Naive thymus-derived CD4-positive, alpha-beta T cell (primary cell): ENCODE measurements at places on chromosomes 1 and 21.

GRCh38 chr1:5891736-5892135 lies 100.5 kb downstream of the NPHP4 start:
- DNase-seq = no peak

DNA sequence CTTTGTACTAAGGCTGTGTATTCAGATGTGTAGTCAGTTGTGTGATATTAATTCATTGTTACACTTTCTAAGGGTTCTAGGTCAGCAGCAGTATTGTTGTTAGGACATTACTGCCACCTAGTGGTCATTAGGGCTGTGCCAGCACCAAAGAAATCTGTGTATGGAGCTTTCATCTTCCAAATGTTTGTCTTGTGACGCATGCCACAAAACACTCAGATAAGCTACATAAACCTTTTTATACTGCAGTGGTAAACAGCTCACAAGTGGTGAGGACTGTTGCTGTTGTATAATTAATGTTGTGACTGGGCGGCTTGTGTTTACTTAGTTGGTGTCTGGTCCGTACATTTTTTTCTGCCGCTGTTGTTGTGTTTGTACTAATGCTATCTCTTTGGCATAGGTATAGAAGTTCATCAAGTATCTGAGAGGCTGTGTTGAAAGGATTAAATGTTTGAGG lies 51.7 kb downstream of the S1PR1 start:
- DNase-seq = peak; percentile 79

DNA sequence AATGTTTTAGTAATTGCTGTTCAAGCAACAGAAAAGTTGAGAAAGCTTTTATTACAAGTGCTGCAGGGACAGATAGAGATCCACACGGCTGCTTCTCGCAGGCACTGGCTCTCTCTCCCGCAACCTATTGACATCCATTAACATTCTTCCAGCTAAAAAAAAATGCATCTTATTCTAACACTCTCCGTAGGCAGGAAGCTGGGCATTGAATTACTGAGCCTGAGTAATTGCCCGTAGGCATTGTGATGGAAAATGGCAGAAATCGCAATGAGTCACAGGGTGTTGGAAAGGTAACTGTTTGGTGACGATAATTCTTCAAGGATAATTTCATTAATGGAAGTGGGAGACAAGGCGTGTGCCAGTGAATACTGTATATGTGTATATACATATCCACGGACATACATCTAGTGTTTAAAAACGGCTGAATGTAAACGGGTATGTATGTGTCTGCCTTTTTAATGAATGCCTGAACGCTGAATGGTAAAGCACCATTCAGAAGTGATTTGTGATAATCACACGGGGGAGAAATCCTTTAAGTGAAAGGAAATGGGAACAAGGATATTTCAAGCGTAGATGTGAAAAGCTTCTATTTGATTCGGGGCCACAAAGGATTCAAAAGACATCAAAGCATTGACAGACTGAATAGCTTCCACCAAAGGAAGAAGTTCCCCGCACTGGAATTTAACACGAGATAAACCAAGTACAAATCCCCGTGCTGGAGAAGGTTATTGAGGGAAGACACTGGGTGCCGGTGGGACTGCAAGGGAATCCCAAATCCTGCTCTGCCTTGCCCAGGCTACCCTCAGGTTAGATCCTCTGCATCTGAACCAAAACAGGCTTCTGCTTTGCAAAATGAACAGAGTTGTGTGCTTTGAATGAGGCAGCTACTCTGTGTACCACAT lies 567.2 kb downstream of the NPHP4 start:
- DNase-seq = no peak

DNA sequence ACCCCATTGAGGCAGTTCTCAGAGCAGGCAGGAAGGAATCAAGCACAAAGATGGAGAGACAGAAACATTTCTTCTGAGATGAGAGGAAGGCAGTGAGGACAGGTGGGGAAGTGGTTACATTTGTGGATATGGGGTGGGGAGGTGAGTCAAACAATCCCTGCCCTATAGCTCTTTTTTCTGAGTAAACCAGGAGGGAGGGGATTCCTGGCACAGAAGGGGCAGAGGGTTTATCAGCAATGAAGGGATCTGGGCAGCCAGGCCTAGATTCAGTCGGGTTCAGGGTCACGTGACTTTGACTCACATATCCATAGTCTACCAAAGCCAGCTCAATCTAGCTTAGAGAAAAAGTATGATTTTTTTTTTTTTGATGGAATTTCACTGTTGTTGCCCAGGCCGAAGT lies 15.7 kb upstream of the PHC2 start:
- DNase-seq = no peak

- no peak for DNase-seq
These were observed 66.0 kb downstream of the TGFB2 start for GRCh38 chr1:218411101-218411500.

DNA sequence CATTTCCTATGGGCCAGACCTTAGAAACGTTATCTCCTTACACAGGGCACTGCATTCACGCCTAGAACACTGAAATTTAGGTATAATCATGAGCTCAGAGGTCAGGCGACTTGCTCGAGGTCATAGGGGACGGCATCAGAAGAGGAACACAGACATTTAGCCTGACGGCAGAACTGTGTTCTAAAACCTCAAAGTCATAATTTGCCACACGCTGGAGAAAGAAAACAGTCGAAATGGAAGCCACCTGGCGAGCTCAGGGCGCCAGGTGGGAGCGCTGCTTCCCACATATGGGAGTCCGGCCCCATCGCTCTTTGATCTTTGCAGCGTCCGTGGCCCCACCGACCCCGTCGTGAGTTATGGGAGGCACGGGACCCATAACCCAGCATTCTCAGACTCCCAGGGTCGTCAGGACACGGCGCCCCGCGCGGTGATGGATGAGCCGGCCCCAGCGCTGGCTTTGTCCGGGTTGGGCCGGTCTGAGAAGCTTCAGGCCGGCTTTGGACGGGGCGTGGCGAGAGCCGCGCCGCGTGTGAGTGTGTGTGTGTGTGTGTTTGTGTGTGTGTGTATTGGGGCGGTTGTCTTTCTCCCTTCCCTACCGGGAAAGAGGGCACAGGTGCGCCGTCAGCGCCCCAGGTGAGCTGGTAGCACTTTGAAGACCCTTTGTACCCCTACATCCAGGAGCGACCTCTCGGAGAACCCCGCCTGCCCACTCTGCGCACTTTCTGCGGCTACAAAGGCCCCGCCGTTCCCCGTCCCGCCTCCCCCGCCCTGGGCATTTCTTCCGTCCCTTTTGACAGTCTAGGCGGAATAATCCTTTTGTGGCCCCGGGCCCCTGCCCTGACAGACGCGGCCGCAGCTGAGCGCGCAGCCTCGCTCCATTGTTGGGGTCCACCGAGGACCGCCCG lies 861 bp upstream of the DRAXIN start:
- DNase-seq = no peak

DNA sequence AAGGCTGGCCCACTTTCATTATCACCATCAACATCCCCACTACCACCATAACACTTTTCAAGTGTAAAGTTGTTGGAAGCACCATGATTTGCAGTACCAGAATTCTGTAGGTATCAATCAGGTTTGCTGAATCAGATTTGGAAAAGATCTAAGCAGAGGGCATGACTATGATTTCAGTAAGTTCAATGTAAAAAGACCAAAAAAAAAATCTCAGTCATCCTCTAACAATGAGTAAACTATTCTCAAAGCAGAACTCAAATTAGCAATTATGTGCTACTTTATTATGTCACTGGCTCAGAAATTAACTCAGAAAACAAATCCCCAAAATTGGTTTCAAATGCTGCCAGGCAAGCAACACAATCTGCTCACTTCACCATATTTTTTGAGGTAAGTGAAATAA lies 187.8 kb upstream of the HP1BP3 start:
- DNase-seq = no peak

- DNase-seq = no peak
These were observed 40.8 kb upstream of the ACOT11 start for GRCh38 chr1:54507033-54507870.

DNA sequence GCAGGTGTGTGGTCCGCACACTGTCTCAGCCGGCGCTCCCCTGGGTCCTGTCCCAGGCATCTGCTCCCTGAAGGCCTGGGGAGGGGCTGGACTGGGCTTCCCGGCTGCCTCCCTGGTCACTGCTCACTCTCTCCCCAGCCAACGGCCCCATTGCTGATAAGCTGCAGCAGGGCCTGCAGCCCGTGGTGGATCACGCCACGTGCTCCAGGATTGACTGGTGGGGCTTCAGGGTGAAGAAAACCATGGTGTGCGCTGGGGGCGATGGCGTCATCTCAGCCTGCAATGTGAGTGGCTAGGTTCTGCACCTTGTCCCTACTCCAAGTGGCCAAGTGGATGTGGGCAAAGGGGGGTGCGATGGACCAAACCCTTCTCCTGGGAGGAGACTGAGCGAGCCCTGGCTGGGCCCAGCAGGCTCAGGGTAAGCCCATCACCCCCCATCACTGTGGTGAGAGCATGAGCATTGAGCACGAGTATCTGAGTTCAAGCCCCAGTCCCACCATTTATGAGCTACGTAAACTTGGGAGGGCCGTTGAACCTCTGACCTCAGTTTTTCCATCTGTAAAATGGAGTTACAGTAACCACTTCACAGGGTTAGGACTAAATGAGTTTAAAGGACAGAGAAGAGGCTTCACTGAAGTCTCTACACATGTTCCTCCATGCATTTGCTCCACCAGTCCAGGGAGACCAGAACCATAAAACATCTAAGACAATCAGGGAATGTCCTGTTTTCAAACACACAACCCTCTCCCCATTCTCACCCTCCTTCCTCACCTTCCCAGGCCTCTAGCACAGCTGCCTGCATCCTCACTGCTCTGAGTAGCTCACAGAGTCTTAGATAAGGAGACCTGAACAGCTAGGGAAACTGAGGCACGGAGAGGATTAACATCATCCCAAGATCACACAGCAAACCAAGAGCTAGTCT lies 6.5 kb downstream of the CTRC start:
- no peak for DNase-seq

DNA sequence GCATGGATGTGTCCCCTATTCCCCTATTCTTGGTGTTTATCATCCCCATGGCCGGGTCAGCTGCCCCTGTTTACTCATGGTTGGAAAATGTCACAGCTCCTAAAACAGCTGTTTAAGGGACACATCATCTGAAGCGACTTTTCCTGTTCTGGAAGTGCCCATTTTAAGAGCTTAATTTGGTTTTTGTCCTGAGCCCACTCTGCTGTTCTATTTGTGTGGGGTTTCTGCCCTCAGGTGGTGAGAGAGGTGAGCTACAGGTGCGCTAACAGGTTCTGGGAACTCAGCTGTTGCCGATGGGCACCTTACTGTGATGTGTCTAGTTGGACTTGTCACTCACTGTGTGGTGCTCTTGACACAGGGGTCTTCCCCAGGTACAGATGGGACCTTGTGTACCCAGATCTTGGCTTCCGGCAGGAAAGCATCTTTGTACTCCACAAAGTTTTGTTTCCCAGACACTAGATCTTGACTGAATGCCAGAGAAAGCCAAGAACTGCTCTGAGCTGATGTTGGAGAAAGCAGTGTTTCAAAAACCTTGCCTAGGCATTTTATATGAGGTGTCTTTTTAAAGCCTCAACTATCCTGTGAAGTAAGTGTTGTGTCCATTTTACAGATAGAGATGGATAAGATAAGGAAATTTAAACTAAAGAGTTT lies 59.0 kb upstream of the CD1D start:
- DNase-seq = no peak

GRCh38 chr1:47876587-47876963 lies 120.6 kb downstream of the TRABD2B start:
- DNase-seq = no peak

DNA sequence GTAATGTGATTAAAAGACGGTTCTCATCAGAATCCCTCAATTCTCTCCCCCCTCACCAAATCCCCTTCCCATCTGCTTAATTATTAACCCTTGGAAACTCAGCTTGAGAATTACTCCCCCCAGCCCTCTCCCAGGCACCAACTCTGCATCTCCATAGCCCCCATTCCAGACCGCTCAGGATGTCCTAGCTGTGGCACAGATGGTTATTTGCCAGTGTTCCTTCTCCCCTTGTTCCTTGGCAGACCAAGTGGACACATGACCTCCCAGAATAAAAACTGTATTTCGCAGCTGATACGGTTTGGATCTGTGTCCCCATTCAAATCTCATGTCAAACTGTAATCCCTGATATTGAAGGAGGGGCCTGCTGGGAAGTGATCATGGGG lies 14.6 kb downstream of the HENMT1 start:
- no peak for DNase-seq

DNA sequence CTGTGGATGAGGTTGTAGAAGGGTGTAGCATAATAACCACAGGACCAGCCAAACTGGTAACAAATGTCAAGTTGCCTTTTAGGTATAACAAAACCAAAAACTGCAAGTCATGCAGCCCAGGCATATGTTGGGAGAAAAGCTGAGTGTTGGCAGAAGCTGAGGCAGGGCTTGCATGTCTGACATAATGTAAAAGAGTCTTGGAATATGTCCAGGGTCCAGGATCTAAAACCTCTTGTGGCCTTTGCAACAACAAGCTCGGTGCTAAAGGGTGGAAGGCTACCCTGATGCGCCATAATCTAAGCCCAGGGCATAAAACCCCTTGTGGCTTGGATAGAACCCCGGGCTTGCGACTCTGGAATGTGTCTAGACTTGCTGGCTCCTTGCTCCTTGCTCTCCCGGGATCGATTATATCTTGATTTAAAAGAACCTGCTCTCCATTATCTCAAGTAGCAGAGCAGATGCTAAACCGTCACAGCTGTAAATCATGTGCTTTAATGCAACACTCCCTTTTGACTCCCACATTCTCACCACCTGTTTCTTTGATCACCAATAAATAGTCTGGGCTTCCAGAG lies 26.5 kb upstream of the SLC35A3 start:
- no peak for DNase-seq

DNA sequence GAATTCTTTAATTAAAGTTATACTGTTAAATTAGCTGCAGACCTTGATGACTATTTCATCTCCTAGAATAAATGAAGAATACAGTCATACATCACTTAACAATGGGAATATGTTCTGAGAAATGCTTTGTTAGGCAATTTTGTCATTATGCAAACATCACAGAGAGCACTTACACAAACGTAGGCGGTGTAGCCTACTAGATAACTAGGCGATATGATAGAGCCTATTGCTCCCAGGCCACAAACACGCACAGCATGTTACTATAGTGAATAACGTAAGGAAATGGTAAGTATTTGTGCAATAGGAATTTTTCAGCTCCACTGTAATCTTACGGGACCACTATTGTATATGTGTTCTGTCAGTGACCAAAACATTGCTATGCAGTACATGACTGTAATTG lies 37.6 kb upstream of the DESI2 start:
- no peak for DNase-seq

GRCh38 chr1:98398649-98399048 lies 262.9 kb upstream of the SNX7 start:
- no peak for DNase-seq

- no peak for DNase-seq
These were observed 29.9 kb upstream of the PUM1 start for GRCh38 chr1:31095298-31095981.

- no peak for DNase-seq
These were observed 120.1 kb upstream of the ARHGEF16 start for GRCh38 chr1:3334366-3334765.
